ENCODE measurements at places on chromosomes 6 and 20.

DNA sequence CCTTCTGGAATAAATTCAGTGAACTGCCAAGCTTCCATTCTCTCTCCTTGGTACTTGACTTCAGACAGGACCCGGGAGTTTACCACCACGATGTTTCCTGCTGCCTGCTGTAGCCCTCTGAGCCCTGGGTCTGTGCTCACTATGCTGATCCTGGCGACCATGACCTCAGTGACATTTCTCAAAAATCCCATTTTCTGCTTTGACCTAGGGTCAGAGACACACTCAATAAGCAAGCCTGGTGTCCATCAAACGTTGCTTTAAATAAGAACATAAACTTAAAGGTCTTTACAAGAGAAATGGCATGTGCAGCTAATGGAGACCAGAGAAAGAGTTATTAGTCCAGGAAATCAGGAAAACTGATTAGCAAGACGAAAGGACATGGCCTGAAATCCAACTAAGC is 509.7 kb upstream of the SULF2 start:
- no peak for DNase-seq

- DNase-seq, result no peak
Observed at GRCh38 chr20:42572320-42573016, 617.2 kb downstream of the PTPRT start.

DNA sequence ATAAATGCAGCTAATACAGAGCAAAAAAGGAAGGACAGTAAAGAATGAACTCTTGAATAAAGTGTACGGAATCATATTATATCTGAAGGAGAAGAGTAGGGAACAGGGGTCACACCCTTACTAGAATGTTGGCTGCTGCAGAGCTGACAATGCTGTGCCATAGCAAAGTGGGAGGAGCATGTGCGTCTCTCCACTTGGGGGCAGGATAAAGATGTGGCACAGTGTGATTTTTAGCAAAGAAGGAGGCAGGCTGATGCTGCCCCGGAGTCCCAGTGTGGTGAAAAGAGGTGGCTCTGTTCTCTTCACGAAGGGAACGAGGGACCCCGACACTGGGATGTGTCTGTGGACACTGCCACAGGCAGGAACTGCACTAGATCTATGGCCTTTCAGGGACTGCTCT is 67.5 kb downstream of the INSM1 start:
- DNase-seq, result no peak

GRCh38 chr20:57881466-57882385 is 171.9 kb upstream of the PMEPA1 start:
- no peak for DNase-seq

DNA sequence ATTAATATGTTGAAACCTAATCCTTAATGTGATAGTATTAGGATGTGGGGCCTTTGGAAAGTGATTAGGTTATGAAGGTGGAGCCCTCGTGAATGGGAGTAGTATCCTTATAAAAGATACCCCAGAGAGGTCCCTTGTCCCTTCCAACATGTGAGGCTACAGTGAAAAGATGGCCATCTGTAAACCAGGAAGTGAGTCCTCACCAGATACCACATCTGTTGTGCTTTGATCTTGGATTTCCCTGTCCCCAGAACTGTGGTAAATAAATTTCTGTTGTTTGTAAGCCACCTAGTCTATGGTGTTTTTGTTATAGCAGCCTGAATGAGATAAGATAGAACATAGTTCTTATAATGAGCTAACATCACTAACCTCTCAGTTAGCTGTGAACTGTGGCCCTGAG is 16.6 kb upstream of the CALHM6 start:
- DNase-seq, result no peak

DNA sequence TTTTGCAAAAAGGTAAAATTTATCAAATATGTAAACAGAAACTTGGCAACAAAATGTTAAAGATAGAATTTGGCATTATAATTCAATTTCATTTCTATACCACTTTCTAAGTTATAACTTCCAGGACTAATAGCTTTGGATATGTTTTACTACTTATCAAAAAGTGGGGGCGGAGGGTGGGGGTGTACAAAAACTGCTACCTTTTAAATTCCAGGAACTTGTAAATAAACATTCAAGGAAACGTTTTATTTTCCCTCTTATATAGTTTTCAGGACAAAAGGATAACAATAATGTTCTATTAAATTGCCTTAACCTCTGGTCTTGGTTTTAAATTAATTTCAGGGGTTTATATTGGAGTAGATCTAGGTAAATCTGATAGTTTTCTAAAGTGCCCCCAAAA is 103.8 kb downstream of the DST start:
- DNase-seq, result no peak

- DNase-seq, result no peak
Observed at GRCh38 chr6:21158873-21159272, 434.7 kb upstream of the SOX4 start.

DNA sequence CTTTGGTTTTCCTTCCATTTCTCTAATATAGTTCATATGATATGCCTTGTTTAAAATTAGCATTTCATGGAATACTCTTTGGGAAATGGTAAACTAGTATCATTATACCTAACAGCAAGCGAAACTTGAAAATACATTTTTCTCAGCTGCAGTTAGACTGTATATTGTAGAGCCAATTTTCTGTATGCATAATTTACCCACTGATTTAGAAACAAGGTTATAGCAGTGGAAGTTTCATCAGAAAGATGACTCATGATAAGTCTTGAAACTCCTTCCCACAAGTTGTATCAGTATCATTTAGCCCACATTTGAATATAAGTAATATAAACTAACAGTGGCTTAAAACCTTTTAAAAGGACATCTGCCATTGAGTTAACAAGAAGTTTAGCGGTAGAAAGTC is 164.8 kb upstream of the BMP5 start:
- no peak for DNase-seq

- peak; percentile 89 for DNase-seq
Observed at GRCh38 chr6:139644821-139645220, 270.4 kb upstream of the CITED2 start.

- DNase-seq, result no peak
Observed at GRCh38 chr20:44552050-44552449, 30.2 kb upstream of the SERINC3 start.
